HuH-7 (cell line): ENCODE measurements at places on chromosomes 11 and 22.
A peak's percentile ranks its signal among the peaks of the same experiment; 100 is the strongest.

- DNase-seq: peak; percentile 100
Observed at GRCh38 chr11:61897387-61898246, 6.3 kb upstream of the FADS3 start.

DNA sequence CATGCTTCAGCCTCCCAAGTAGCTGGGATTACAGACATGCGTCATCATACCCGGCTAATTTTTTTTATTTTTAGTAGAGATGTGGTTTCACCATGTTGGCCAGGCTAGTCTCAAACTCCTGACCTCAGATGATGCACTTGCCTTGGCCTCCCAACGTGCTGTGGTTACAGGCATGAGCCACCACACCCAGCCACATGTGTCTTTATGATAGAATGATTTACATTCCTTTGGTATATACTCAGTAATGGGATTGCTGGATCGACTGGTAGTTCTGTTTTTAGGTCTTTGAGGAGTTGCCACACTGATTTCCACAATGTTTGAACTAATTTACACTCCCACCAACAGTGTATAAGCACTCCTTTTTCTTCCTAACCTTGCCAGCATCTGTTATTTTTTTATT lies 276.2 kb downstream of the METTL15 start:
- DNase-seq: no peak

DNA sequence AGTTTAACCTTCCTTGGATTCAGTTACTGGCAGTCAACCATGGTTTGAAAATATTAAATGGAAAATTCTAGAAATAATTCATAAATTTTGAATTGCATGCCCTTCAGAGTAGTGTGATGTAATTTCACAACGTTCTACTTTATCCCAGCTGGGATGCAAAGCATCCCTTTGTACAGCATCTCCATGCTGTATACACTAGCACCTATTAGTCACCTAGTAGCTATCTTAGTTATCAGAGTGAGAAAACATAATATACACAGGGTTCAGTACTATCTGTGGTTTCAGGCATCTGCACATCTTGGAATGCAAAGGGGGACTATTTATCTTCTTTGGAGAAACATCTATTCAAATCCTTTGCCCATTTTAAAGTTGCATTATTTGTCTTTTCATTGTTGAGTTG lies 30.8 kb downstream of the CBL start:
- no peak for DNase-seq

DNA sequence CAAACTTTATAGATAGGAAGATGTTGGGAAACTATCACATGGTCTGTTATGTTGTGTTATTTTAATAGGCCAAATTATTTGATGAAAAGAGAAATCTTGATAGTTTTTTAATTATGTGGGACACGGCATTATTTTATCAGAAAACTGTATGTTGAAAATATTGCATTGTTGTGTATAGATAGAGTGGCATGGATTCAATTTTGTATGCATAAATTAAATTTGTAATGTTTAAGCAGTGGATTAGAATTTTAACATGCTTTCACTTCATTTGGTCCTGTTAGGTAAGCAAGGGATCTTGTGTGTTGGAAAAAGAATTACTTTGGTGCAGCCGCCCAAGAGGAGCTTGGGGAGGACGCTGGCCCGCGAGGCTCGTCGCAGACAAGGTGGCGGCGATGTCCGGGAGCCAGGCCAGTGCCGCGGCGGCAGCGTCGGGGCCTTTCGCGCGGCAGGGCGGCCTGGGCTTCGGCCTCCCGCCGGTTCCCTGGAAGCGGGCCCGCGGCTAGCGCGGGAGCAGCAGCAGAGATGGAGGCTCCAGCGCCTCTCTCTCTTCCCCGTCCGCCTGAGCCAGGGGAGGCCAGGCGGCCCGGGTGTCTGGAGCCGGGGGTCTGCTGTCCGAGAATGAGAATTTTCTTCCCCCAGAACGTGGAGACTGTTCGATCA lies 82.7 kb downstream of the GGT1 start:
- no peak for DNase-seq

DNA sequence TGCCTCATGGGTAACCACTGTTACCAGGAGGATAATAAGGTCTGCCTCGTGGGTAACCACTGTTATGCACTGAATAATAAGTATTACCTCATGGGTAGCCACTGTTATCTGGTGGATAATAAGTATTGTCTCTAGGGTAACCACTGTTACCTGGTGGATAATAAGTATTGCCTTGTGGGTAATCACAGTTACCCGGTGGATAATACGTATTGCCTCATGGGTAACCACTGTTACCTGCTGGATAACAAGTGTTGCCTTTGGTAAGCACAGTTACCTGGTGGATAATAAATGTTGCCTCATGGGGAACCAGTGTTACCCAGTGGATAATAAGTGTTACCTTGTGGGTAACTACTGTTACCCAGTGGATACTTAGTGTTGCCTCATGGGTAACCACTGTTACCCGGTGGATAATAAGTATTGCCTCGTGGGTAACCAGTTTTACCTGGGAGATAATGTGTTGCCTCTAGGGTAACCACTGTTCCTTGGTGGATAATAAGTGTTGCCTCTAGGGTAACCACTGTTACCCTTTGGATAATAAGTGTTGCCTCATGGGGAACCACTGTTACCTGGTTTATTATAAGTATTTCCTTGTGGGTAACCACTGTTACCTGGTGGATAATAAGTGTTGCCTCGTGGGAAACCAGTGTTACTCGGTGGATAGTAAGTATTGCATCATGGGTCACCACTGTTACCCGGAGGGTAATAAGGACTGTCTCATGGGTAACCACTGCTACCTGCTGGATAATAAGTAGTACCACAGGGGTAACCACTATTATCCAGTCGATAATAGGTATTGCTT lies 10.6 kb upstream of the NXPE4 start:
- DNase-seq: no peak

- no peak for DNase-seq
Observed at GRCh38 chr11:64778223-64778472, 194 bp downstream of the SF1 start.

GRCh38 chr22:41732096-41732772 lies 32.9 kb downstream of the MEI1 start:
- no peak for DNase-seq

- DNase-seq: no peak
Observed at GRCh38 chr11:8093931-8094575, 13.0 kb downstream of the TUB start.

DNA sequence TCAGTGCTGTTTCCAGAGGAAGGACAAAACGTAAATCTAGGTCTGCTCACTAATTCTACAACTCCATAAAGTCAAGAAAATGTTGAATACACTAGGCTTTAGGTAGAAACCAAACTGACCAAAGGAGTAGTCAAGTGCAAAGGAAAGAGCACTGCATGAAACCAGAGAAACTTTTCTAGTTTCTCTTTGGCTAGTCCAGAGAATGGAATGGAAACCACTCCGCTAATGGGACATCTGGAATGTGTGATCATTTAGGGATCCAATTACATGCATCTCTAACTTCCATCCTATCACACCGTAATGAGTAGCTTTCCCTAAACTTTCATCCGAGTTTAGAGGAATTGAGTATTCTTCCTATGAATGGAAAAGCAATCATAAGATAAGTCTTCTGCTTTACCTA lies 2.4 kb downstream of the OR52M1 start:
- no peak for DNase-seq

DNA sequence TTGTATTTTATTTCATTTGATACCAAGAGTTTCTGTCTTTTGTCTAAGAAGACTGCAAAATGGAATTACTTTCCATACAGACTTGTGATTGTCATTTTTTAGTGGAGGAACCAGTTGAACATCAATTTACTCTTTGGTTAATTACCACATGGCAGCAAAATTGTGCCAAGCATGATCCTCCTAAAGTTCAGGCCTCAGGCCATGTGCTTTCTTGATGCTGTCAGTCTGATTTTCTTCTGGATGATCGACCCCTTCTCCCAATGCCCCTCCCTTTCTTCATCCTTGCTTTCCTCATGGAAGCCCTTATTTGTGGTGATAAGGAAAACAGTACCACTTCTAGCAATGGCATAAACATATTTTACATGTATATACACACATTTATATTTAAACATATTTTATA lies 76.2 kb downstream of the SVIP start:
- DNase-seq: no peak

DNA sequence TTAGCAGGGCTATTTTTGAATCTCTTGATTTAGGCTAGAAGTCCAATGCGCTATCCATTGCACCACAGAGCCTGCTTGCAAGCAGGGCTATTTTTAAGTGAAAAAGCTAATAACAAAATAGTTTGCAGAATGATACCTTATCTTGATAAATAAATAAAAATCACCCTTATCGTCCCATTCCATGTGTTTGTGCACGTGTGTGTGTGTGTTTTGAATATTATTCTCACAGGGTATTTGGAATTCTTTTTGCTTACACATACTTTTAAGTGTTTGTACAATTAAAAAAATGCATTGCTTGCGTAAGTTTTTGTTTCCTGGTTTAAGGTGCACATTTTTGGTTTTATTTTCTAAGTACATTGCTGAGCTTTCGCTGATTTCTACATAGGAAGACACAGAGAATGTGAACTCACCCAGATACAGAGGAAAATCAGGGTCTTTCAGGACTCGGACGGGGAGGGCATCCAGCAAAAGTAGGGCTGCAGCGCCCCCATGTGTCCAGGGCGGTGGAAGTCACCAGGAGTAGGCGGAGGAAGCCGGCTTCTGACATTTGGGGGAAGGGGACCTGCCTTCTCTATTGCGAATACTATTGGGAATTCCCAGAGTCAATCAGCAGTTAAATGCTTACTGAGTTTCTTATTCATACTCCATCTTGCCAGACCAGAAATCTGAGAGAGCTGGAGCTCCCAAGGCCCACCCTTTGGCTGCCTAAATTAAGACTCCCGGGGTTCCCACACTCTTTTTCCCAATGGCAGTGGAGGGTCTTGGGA lies 27.3 kb downstream of the SLC1A2 start:
- peak; percentile 69 for DNase-seq

- DNase-seq: no peak
Observed at GRCh38 chr22:16965560-16965959, 42.5 kb downstream of the GAB4 start.
